Caki2 (cell line): ENCODE measurements at places on chromosomes 4 and X. TPM values are rescaled to one million over a fixed set of nuclear protein-coding genes. Genes with fewer than 3 reads are reported as not detected.

DNA sequence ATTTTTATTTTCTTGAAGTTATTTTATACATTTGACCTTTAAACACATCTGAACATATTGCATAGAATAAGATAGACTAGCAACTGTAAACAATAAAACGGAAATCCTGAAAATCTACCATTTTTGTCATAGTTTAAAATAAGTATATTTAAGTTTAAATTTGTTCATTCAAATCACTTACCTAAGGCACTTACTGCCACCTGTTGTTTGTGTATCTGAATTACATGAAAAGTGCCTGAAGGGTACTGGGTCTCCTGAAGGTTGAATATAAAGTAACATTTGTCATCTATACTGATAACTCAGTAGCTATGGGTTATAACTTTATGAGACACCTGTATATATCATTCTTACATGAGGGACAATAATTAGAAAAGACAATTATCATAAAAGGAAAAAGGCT, 38.6 kb downstream of the TRPC5 start:
- DNase-seq: no peak

Gene LDB2
- total RNA-seq: not detected in 2 replicates

Gene MAGEA8
- not detected in 2 replicates for total RNA-seq

Gene USP17L30
- total RNA-seq: not detected in 2 replicates

GRCh38 chr4:45795135-45795534, 328.7 kb downstream of the GABRG1 start:
- no peak for DNase-seq
